ENCODE measurements at places on chromosomes 4 and X.

DNA sequence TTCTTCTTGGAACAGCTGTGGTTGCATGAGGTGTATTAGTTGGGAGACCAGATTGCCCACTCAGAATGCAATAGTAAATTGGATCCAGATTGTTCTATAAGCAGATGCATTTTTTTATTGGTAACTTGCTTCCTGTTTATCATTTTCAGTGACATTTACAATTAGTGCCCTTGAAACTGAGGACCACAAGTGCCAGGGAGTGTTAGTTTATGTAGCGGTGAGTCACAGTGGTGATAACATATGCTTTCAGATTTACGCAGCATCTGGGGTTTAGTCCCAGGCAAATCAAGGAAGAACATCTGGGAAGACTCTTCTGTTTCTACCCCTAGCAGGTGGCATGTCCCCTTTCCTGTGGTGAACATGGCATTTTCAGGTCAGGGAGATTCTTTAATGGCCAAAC lies 24.1 kb downstream of the FRMPD4 start:
- no peak for DNase-seq

DNA sequence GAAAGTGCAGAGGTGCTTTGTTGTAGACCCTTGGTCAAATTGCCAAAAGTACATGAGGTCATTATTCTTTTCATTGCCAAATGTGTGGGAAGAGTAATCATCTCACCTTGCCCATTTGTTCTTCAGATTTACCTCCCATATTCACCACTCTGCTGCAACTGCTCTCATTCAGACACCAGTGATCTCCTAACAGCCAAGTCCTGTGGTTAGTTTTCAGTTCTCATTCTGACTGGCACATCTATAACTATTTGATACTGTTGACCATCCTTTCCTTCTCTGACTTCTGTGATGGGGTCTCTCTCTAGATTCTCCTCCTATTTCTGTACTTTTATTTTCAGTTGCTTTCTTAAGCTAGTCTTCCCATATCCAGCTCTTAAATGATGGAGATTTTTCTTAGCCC lies 39.8 kb downstream of the GRIA3 start:
- no peak for DNase-seq

DNA sequence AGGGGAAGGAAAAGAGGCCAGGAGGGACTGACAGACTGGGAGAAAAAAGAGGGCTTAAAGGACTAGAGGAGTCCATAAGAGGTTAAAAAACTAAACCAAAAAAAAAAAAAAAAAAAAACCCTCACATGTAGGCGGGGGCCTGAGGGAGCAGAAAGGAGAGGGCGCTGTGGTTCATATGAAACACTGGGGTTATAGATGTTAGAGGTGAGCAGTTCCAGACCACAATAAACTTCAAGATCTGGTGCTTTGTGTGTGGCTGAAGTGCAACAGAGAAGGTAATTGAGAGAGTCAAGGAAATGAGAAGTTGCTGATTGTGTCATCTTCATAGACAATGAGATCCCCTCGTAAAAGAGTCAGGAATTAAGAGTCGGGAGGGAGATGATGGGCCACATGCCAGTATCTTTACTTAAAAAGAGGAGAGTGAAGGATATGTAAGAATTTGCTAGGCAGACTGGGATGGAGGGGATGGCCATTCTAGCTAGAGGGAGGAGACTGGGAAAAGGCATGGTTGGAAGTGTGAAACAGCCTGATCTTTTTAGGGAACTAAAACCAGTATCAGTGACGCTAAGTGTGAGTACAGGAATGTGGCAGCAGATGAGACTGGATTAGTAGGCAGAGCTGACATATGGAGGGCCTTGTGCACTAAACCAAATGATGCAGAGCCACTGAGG lies 18.4 kb upstream of the OGT start:
- no peak for DNase-seq

GRCh38 chr4:162475246-162475645 lies 311.4 kb upstream of the FSTL5 start:
- DNase-seq = no peak

DNA sequence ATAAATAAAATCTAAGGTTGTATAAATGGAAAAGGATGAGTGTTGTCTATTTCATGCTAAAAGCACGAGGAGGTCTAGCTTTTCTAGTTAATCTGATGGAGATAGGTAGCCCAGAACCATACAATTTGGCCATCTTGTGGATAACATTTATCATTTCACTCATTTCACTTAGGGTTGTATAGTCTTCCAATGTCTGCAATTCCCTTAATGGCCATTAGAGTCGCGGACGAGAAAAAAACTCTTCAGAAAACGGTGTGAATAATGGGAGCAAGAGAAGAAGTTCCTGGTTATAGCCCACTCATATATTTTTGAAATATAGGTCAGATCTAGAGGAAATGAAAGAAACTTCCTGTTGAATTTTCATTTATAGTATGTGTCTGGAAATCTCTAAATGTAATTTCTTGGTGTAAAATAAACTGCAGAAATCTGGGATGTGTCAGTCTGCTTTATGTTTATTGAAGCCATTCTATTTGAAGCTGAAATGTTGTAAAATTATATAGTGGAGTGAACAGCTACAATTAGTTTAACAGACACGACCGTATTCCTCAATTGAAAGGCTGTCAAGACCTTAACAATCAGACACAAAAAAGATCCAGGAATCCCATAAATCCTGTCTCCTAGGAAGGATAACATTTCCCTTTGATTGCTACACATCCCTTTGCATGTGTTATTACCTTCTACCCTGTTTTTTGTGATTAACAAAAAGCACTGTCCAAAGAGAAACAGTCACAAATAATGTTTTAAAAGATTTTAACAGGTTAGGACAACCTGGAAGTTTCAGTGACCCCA lies 47.7 kb upstream of the MGST2 start:
- no peak for DNase-seq

- DNase-seq = no peak
These were observed 141.8 kb upstream of the EDNRA start for GRCh38 chr4:147339100-147339499.

DNA sequence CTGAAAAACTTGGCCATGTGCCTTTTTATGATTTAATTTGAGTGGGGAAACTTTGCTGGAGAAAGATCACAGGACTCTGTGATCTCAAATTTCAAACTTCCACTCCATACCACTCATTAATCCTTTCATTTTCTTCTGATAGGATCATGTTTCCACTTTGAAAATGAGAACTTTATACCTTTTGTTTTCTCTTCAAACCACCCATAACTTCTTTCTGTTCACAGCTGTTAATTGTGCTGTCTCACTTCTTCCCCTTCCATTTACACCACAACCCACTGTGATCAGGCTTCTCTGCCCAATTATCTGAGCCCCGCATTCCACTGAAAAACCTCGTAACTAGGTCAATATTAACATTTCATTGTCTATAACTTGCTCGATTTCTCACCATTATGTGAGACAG lies 47.0 kb upstream of the ARSJ start:
- no peak for DNase-seq

DNA sequence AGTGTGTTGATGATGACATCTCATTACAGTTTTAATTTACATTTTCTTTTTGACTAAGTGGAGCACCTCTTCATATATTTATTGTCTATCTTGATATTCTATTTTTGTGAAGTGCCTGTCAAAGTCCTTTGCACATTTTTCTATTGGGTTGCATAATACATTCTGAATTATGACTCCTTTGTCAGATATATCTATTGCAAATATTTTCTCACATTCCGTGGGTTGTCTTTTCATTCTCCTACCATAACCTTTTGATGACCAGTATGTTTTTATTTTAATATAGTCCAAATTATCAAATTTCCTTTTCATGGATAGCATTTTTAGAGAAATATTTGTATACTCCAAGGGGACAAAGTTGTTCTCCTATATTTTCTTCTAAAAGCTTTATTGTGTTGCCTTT lies 126.4 kb downstream of the PJA1 start:
- no peak for DNase-seq

DNA sequence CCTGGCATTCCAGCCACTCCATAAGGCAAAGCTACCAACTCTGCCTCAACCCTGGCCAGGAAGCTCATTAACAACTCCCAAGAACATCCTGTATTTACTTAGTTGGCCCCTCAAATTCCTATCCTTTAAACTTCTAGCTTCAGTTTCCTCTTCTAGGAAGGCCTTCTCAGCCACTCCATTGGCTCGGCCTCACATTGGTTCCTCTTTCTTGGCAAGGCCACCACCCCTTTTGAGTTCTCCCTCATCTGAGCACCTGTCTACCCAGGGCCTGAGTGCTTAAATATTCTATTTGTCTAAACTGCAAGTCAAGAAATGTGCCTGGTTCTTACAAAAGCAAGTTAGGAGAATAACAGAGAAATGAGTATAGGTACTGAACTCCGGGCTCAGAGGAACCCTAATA lies 10.0 kb downstream of the SMC1A start:
- no peak for DNase-seq

DNA sequence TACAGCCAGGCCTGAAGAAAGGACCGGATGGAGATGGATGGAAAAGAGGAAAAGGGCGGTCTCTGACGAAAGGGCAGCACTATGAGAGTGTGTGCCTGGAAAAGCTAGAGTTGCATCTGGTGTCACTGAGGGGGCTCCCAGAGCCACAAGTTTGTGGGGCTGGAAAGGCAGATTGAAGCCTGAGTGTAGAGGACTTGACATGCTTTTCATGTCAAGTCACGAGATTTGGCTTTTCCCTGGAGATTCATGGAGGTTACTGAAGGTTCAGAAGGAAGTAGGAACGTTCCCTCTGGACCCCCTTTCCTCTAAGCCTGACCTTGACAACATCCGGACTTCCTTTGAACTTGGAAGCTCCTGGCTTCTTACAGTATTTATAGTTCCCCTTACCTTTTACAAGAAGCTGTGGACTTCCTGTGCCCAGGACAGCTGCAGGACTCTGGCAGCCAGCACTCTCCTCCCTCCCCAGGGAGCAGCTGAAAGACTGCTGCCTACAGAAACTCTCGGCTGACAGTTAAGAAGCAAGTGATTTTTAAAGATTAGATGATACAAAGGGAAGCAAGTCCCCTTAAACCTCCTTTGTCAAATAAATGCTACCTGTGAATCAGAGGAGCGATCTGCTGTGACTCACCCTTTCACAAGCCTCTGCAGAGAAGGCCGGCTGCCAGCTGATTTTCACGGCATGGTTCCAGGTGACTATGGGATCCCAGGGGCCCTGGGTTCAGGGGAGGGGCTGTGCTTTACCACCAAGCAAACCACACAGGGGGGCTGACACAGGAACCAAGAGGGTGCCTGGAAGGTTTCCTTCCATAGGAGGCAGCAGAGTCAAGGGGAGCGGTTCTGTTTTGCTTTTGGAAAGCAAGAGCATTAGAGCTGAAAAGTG lies 72.9 kb upstream of the STIM2 start:
- DNase-seq = no peak

DNA sequence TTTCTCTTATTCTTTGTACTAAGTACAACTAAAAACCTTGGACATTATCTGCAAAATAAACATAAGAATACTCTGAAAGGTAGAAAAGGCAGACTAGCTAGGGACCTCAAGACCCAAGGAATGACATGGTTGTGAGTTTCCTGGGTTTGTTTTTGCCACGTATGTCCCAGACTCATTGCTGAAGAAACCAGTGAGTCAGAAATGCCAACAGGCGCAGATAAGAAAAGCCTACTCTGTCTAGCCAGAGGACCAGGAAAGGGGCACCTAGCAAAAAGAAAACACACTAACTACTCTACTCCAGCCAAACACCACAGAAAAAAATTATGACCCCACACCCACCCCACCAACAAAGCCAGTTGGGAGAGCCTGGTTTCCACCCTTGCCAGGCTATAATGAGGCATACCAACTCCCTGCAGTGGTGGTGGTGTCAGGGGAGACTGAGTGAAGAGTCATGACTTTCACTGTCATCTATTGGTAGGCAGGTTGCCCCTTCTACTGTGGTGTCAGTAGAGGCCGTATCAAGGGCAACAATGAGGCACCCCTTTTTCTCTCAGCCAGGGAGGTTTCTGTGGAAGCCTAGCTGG lies 10.9 kb downstream of the MTMR1 start:
- no peak for DNase-seq

Measured in stimulated activated CD8-positive, alpha-beta memory T cell treated with anti-CD3 and anti-CD28 coated beads, Interleukin-7, amount 100 ng/mL, for 1 hour (primary cell).